ENCODE measurements at places on chromosomes 3 and 15.

GRCh38 chr3:10344147-10344943, 23.4 kb upstream of the SEC13 start:
- no peak for DNase-seq

DNA sequence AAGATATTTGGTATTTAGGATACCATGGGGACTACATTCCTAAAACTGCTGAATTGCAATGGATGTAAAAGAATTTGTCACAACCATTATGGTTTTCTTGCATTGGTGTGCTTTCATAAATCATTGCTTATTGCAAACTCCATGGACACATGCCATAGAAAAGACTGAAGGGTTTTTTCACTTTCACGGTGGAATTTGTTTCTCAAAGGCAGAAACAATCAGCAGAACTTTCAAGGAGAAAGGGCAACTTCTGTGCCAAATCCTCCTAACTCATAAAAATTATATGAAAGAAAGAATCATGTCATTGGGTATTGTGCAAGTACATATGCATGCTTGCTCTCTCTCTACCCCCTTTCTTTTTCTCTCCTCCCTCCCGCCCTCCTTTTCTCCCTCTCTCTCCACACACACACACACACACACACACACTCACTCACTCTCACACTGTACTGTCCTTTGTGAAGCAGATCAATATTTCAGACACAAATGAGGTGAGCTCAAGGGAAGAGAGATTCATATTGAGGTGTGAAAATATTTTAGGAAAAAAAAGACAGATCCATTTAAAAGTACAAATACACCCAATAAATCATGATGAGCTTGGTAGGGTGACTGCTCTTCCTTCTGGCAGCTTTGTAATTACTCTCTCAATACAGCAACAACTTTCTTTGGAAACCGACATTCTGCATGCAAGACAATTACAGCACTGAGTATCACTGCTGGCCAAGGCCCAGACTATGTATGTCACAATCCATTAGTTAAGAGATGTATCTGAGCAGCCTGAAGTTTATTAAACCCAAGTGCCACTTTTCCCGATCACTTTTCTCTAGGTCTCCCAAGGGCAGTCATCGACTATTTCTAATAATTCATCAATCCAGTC, 492.6 kb downstream of the TUSC7 start:
- no peak for DNase-seq

DNA sequence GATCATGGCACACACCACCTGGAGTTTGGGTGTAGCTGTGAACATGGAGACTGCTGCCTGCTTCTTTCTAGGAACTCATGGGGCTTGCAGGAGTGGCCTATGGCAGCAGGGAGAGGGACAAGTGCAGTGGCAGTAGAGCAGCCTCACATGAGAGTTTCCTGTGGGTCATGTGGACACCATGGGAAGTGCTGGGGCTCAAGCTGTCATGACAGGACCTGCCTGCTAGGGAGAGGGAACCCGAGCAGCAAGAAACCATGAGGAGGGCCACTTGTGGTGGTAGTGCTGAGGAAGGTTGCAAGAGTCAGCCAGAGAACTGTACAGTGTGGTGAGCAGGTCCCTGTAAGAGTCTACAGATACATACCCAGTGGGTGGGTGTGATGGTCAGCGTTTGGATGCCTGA, 73.8 kb upstream of the MRPS22 start:
- DNase-seq = no peak

GRCh38 chr15:80679167-80679803, 15.8 kb upstream of the ABHD17C start:
- DNase-seq = no peak

DNA sequence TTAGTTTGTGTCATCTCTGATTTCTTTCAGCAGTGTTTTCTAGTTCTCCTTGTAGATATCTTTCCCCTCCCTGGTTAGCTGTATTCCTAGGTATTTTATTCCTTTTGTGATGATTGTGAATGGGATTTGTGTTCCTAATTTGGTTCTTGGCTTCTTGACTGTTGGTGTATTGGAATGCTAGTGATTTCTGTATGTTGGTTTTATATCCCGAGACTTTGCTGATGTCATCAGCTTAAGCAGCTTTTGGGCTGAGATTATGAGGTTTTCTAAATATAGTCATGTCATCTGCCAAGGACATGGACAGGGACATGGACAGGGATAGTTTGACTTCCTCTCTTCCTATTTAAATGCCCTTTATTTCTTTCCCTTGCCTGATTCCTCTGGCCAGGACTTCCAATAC, 35.8 kb downstream of the MYO9A start:
- no peak for DNase-seq

DNA sequence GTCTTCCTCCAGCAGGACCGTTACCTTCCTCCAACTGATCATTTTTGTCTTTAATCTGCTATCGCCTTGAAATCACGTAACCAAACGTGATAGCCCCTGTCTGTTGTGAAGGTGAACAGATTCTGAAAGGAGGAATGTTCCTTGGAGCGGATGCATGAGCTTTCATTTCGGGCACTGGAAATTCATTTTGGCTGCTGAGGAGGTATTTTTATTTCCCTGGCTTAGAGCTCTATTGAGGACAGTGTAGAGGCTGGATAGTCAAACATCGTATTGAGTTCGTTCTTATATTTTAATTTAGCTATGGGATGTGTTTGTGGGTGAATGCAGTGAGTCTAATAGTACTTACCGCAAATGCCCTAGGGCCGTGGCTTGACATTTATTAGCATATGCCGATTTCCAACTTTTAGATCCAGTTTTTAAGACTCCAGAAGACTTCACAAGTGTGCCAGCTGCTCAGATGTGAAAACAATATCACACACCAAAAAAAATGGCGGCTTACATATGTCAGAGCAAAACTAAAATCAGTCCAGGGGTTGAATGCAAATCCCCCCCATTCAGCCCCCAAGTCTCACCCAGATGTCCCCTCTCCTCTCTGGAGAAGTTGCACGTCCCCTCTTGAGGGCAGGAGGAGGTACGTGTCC, 22.1 kb downstream of the CPN2 start:
- DNase-seq = no peak

GRCh38 chr3:18649666-18650363, 224.7 kb upstream of the SATB1 start:
- DNase-seq = no peak

DNA sequence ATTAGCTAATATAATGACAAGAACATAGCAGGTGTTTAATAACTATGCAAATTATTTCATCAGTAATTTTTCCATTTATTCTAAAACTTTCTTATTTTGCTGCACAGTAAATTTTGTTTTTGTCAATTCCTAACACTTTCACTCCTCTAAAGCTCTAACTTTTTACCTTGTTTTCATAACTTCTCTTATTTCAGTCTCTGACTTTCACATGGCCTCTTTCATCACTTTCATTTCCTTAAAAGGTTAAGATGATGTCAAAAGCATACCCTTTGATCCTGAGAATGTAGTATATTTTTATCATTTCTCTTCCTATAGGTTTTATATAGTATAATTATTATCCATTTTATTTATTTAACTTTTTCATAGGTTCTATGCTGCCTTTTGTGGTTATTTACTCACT, 1325.8 kb upstream of the ALCAM start:
- DNase-seq = no peak

- DNase-seq = no peak
These were observed 9.5 kb upstream of the MANF start for GRCh38 chr3:51375571-51375970.

- no peak for DNase-seq
These were observed 223.7 kb downstream of the PCCB start for GRCh38 chr3:136473716-136474326.

DNA sequence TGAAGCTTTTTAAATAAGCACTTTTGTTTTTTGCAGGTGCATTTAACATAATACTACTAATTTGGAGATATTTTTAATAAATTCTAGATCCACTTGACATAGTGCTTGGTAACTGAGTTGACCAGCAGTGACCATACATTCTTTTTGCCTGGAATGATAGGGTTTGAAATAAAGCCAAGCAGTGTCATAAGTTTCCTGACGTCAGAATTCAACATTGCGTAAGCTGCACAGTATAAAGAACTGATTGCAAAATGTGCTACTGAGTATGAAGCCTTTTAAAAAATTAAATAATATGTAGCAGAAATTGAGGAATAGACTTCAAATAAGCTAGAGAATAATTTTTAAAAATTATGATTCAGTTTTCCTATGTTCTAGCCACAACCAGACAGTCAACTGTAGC, 454.6 kb upstream of the ARPP21 start:
- DNase-seq = no peak

DNA sequence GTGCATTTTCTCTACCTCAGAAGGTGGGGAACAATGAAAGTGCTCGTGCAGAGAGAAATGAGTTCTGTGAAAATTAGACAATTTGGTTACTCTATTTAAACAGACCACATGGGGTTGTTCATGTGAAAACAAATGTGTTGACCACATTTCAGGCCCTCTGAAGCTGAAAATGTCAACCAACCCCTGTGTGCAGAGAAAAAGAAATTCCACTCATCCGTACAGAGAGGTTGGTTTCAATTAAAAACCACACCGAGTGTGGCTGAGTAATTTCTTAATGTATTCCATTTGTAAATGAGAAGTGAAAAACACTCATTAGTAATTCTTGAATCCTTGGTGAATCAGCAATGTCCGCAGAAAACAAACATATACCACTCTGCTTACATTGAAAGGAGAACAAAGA, 46.9 kb upstream of the SLC7A14 start:
- DNase-seq = no peak

GRCh38 chr15:78944669-78945407, at the start of gene CTSH:
Gene CTSH, minus strand, starts transcription at chr15:78945046. Its CDS starts 65 bp downstream, at chr15:78944981.
- no peak for DNase-seq

DNA sequence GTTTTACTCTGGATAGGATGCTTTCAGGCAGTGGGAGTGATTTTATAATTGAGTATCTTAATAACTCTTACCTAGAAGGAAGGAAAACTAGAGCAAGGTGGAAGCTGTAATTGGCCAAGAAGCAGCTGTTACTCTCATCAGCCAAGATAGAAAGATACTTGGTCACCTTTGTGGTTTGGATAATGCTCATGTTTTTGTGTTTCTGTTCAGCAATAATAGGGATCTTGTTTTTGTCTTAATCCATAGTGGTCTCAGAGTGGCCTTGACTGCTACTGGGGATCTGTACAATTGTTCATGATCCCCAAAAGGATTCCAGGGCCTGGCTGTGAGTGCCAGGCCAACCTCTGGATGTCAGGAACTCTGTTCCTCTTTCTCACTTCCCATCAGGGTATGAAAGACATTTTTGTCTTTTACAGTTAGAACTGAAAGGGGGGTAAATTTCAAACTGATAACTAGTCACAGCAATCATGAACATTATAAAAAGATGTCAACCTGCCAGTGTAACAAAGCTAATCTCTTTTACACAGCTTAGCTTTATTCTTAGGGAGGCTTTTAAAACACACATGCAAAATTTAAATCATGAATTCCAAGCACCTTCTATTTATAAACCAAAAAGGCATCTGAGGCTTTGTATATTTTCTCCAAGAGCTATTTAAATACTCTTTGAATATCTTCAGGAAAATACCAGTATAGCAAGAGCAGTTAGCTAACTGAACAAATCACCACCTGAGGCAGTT, 6.0 kb downstream of the UBL7 start:
- DNase-seq = no peak

DNA sequence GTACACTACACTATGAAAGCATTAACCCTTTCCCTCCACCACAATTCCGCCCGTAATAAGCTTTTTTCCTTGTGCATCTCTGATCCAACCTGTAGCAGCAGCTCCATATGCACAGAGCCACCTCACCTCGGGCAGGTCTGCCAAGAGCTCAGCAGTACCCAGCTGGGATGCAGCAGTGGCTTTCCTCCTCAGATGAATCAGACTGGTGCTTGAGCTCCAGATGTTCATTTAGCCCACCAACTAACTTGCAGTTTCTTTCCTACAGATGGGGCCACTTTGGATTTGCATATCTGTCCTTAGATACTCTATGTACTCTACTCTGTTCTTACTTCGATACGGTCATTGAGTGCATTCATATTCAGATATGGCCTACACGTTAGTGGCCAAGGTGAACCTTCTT, 14.8 kb upstream of the FSIP1 start:
- DNase-seq = no peak

GRCh38 chr15:79815468-79815867, 81.3 kb downstream of the MTHFS start:
- DNase-seq = no peak

DNA sequence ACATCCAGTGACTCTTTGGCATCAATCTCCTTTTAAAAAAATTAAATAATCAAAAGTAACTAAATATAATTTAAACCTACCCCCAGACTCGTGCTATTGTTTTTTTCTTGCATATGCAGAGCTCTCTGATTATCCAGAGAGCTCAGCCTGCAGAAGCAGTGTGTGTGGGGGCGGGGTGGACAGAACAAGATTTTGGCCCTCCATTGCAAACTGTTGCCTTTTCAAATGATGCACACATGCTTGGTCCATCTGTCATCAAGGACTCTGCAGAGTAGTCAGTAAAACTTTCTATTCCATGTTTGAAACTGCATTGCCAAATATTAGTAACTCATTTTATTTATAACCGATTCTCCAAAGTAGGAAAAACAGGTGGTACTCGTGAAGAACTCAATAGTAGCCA, 28.6 kb upstream of the STXBP5L start:
- DNase-seq = no peak

DNA sequence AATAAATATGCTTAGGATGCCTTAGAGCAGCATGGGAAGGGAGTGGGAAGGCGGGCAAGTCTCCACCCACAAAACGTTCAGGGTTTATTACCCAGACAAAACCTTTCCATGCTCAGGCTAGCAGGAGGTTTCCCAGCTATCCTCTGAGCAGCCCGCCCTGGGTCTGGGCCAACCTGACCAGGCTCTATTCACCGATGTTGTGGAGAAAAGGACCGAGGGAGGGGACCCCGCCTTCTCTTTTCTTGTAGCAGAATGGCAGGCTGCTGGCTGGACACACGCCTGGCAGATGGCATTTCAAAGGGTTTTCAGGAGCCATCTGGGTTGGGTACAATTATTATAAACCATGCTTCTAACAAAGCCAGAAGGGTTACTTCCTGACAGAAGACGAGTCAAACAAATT, 540.9 kb downstream of the MAGI1 start:
- DNase-seq = no peak

- no peak for DNase-seq
These were observed 141.1 kb downstream of the GHSR start for GRCh38 chr3:172307141-172307560.

DNA sequence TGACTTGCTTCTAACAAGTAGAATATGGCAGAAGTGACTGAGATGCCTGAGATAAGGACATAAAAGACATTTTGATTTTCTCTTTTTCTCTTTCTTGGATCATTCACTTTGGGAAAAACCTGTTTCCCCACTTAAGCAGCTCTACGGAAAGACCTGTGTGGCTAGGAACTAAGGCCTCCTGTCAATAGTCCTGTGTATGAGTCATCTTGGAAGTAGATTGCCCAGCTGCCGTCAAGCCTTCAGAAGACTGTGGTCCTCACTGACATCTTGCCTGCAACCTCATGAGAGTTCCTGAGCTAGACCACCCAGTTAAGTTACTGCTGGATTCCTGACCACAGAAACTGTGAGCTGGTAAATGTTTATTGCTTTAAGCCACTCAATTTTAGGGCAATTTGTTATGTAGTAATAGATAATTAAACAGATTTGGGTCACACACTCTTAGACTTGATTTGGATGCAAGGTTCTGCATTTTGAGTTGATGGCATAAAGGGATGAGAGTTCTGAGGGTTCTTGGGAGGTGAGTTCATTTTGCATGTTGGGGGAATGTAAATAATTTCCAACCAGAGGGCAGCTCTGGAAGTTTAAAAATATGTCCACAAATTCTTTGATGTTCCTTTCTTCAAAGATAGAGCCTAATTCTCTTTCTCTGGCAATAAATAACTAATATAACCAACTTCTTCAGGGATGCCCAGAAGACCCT, 229.2 kb downstream of the SQOR start:
- no peak for DNase-seq
